ENCODE measurements at places on chromosomes 3 and 15.

GRCh38 chr15:71804226-71804625, 6.1 kb upstream of the NR2E3 start:
- no peak for DNase-seq

- no peak for DNase-seq
These were observed 53.9 kb downstream of the CALML4 start for GRCh38 chr15:68151277-68151676.

DNA sequence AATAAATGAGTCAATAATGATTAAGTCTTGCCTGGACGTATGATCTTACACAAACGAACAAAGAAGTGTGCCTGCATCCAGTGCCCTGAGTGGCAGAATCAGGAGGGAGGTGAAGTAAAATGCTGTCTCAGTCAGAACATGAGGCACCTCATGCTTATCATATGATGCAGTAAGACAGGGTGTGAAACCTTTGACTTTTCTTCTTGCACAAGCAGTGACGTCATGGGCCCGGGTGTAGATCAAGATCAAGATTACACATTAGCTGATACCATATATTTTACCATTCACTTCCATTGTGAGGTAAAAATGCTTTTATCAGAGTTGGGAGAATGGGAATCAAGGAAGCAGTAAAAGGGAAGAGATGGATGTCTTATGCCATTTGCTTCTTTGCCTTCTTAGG, 291.6 kb upstream of the PLSCR5 start:
- DNase-seq, result no peak

DNA sequence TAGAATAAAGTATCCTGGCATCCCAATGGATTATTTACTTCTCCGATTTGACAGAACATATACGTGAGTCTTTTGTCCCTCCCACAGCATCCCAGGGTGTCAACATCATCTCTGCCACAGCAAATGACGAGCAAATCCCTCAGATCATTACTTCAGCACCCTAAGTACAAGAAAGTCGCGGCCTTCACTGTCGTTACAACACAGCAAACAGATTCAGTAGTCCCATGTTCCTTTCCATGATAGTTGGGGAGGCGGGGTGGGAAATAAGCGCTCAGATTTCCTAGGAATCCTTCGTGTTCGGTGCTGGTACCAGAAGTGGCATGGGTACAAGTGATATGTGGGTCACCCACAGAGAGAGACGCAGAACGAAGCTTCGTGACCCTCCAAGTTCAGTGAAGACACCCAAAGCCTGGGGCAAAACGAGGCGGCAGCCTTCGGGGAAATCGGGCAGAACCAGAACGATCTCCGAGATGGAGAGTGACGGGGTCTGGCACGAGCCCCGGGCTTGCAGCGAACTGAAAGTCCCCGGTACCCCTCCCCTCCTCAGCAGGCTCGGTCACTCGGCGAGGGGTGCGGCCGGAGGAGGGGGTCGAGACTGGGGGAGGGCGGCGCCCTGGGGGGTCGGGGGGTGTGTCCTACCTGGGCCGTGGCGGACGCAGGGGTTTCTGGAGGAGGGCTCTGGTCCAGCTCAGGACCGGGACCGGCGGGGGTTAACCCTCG, 619 bp downstream of the TTBK2 start:
- peak; percentile 41 for DNase-seq

GRCh38 chr3:122760453-122761271, 33.0 kb downstream of the HSPBAP1 start:
- DNase-seq, result no peak

DNA sequence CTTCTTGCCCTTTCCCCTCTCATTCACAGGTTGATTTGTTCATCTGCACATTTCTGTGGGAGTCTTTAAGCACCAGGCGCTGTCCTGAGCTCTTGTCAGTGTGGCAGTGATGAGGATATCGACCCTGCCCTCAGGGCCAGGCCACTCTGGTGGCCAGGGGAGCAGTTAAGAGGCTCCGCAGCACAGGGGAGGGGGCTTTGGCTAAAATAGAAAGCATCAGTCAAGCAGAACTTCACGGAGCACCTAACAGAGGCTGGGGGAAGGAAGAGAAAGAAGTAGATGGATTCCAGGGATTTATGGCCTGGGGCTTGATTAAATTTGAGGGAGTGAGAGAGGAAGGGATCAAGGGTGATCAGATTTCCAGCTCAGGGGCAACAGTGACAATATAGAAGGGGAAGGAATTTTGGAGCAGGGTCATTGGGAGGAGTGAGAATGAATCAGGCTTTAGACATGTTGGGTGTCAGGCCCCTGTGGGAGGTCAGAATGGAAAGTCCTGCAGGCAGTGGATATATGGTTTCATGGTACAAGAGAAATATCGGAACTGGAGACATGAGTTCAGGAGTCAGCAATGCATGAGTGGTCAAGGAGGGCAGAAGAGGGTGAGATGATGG, 73.0 kb upstream of the GLCE start:
- DNase-seq, result no peak

DNA sequence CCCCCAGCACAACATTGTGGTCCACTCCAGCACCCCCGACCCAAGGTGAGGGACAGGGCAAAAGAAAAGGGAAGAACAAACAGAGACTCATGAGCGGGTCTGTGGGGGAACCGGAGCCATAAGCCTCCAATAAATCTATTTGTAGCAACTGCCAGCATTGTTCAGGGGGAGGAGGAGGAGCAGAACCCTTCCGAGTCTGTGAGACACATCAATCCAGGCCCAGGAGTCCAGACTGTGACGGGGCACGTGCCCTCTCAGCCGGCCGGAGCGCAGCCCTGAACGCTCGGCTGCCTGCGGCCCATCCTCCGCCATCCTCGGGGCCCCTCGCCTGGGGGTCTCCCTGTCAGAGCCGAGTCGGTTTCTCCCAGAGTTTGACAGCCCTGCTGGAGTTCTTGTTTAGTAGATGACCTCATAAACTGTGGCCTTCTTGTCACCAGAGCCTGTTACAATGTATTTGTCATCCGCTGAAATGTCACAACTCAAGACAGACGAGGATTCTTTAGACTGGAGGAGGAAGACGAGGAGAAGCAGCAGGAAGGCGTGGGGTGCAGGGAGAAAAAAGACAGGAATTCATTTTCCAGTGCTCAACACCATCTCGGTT, 47.9 kb downstream of the TLE3 start:
- no peak for DNase-seq

- no peak for DNase-seq
These were observed 42.0 kb upstream of the HACD2 start for GRCh38 chr3:123626881-123627280.

GRCh38 chr3:88203642-88204055, 53.9 kb downstream of the C3orf38 start:
- DNase-seq, result peak; percentile 29

GRCh38 chr3:123663977-123664376, 79.1 kb upstream of the HACD2 start:
- DNase-seq, result no peak

GRCh38 chr3:40841131-40841530, 316.4 kb downstream of the ZNF621 start:
- DNase-seq, result no peak

DNA sequence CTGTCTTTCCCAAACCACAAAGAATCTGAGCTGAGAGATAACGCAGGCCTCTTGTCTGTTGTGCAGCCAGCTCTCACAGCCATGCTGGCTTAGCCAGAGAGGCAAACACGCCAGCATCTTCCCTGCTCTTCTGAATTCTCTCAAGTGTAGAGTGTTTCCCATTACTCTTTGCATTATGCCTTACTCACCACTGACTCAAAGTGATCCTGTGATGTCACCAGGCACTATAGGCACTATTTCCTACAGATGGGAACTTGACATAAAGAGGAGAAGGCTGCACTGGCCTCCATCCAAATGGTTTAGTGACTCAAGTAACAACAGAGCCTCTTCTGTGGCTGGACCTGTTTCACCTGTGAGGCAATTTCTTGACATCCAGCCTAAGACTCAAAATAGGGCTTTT, 44.4 kb downstream of the PDZRN3 start:
- no peak for DNase-seq

- DNase-seq, result no peak
These were observed 52.6 kb downstream of the ERC2 start for GRCh38 chr3:56415652-56416051.

DNA sequence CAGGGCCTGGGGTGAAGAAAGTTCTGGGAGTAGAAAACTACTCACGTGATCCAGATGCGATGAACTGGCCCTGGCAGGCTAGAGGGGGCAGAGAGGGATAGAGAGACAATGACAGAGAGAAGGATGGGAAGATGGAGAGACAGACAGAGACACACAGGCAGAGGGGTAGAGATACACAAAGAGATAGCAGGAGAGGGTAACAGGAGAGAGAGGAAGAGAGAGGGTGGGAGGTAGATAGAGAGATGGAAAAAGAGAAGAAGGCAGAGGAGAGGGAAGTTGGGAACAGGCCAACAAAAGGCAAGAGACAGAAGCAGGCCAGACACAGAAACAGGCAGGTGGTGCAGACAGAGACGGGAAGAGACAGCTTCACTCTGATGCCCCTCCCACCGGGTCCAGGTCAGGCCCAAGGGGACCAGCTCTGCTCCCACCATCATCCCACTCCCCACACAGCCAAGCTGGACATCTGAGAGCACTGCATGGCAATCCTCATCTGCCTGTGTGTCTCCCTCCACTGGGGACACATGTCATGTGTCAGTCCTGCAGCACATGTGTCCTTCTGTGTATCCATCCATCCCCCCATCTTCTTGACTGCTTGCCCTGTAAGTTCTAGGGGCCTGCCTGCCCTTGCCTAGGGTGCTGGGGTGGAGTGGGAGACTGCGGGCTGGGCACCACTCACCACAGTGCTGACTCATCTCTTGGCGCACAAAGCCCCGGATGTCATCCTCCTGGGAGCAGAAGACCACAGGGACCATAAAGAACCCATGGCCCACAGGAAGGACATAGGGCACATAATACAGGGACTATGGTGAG, 2.2 kb upstream of the UCN2 start:
- no peak for DNase-seq

DNA sequence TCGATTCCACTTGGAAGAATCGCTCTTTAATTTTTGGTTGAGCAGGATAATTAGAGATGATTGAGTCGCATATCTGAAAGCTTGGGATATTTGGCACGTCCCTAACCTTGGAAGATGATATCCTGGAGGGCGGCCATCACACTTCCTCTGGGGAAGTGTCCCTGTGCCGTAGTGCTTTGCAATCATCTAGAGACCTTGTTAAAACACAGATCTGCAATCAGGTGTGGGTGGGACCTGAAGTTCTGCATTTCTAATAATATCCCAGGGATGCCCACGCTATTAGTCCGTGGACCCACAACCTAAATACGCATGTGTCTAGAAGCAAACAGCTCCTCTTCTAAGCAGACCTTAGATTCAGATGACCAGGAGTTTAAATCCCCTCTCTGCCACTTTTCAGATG, 20.5 kb downstream of the MYO1E start:
- DNase-seq, result no peak

GRCh38 chr3:156617145-156617544, 57.2 kb upstream of the TIPARP start:
- no peak for DNase-seq

- DNase-seq, result no peak
These were observed 86.9 kb upstream of the HERC1 start for GRCh38 chr15:63920504-63921175.

DNA sequence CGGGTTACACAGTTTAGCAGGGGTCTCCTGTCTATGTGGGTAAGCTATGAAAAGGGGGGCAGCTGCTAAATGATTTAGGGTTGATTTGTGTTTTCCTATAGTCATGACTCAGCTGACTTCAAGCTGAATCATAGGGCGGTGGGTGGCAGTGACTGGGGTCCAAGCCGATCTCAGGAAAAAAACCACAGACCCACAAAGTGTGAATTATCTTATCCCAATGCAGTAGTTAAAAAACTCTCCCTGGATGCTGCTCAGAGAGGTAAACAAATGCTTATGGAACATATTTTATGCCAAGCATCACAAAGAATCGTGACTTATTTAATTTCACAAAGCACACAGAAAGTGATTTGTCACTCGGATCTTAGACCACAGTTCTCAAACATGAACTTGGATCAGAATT, 18.4 kb upstream of the TOPAZ1 start:
- DNase-seq, result no peak

DNA sequence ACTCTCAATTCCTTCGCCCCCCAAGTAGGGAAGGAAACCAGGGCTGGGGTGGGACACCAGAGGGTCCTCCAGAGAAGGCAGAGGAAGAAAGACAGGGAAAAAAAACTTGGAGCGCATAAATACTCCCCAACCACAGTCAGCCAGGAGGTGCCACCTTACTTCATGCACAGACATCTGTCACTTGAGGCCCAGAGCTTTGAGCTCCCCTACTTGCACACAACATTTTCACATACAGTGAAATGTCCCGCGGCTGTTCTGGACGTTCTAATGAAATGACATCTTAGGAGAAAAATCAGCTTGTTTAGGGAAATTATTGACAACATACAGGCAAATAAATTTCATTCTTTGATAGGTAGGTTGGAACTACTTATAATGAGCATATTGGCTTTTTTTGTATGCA, 113.0 kb downstream of the LIPC start:
- DNase-seq, result no peak

- DNase-seq, result no peak
These were observed 110.2 kb upstream of the ARHGEF26 start for GRCh38 chr3:154011036-154011435.

- no peak for DNase-seq
These were observed 57.4 kb downstream of the ZBTB38 start for GRCh38 chr3:141425523-141426233.

- no peak for DNase-seq
These were observed 129.8 kb upstream of the PHLDB2 start for GRCh38 chr3:111729087-111729846.

- DNase-seq, result no peak
These were observed 184.9 kb downstream of the FAM43A start for GRCh38 chr3:194870394-194871110.

- DNase-seq, result no peak
These were observed 193.9 kb upstream of the UBE2E1 start for GRCh38 chr3:23611737-23612295.

GRCh38 chr3:123876858-123877257, 7.3 kb downstream of the MYLK start:
- DNase-seq, result no peak

- no peak for DNase-seq
These were observed 595.2 kb upstream of the TBL1XR1 start for GRCh38 chr3:177792311-177793030.

GRCh38 chr15:64877435-64877834, 34.3 kb upstream of the ANKDD1A start:
- DNase-seq, result no peak

All from activated CD8-positive, alpha-beta memory T cell treated with anti-CD3 and anti-CD28 coated beads, Interleukin-2, amount 50 U/mL, for 4 hours (primary cell).